A549 treated with dexamethasone at 1 μM for 4 hours (cell line): ENCODE measurements at places on chromosomes 1 and 21. TPM values are rescaled to one million over a fixed set of nuclear protein-coding genes. Genes with fewer than 3 reads are reported as not detected.

The ALDH4A1 gene
- 10.2 to 14.4 TPM (median 13.8 TPM) in 5 replicates for total RNA-seq

The CRTC2 gene
- 28.6 to 41.0 TPM (median 38.1 TPM) in 5 replicates for total RNA-seq

The MYOG gene
- total RNA-seq = not detected in 5 replicates

The RUNX3 gene
- total RNA-seq = 3.9 to 9.0 TPM (median 6.8 TPM) in 5 replicates

The TMEM69 gene
- 18.0 to 21.6 TPM (median 19.1 TPM) in 5 replicates for total RNA-seq

The C1QA gene
- not detected in 5 replicates for total RNA-seq

The S100A7A gene
- total RNA-seq = not detected in 5 replicates

The NFIA gene
- 6.5 to 13.1 TPM (median 12.2 TPM) in 5 replicates for total RNA-seq

The ARHGAP30 gene
- total RNA-seq = 0.06 to 0.15 TPM (median 0.14 TPM) in 5 replicates

The AADACL4 gene
- not detected in 5 replicates for total RNA-seq

The TTLL7 gene
- total RNA-seq = 2.1 to 3.8 TPM (median 3.6 TPM) in 5 replicates

The TMEM59 gene
- 104 to 119 TPM (median 111 TPM) in 5 replicates for total RNA-seq

The HSF2BP gene
- 1.6 to 2.2 TPM (median 1.8 TPM) in 5 replicates for total RNA-seq

The TCP10L gene
- 0.37 to 0.75 TPM (median 0.59 TPM) in 5 replicates for total RNA-seq

The HUNK gene
- total RNA-seq = 1.2 to 1.6 TPM (median 1.5 TPM) in 5 replicates

The C1orf116 gene
- total RNA-seq = 3.9 to 6.8 TPM (median 5.9 TPM) in 5 replicates

The CCDC185 gene
- 0.05 to 0.09 TPM (median 0.06 TPM) in 3 of 5 replicates, not detected in the others for total RNA-seq

The GJA9 gene
- 0.05 to 0.06 TPM (median 0.05 TPM) in 3 of 5 replicates, not detected in the others for total RNA-seq

The TGFB2 gene
- total RNA-seq = 8.7 to 12.3 TPM (median 10.6 TPM) in 5 replicates

The MSH4 gene
- total RNA-seq = 0.02 to 0.03 TPM in 2 of 5 replicates, not detected in the others

The C1orf94 gene
- 0.03 TPM in 1 of 5 replicates, not detected in the others for total RNA-seq

The DSTYK gene
- total RNA-seq = 6.8 to 9.7 TPM (median 8.5 TPM) in 5 replicates

The TPTE gene
- total RNA-seq = not detected in 5 replicates

The NR0B2 gene
- 0.09 to 0.11 TPM (median 0.10 TPM) in 3 of 5 replicates, not detected in the others for total RNA-seq

The KMO gene
- total RNA-seq = 0.55 to 1.2 TPM (median 1.1 TPM) in 5 replicates

The GJA5 gene
- 0.06 to 0.12 TPM in 2 of 5 replicates, not detected in the others for total RNA-seq

The SPATC1L gene
- total RNA-seq = 0.54 to 0.73 TPM (median 0.65 TPM) in 5 replicates

The ST6GALNAC3 gene
- total RNA-seq = 0.21 to 1.1 TPM (median 0.64 TPM) in 5 replicates

The LMX1A gene
- 0.05 TPM in 1 of 5 replicates, not detected in the others for total RNA-seq

The LY9 gene
- 0.07 to 0.16 TPM (median 0.12 TPM) in 4 of 5 replicates, not detected in the other for total RNA-seq

The SDC3 gene
- 8.2 to 13.4 TPM (median 12.6 TPM) in 5 replicates for total RNA-seq

The CELA2A gene
- total RNA-seq = not detected in 5 replicates

The MTARC2 gene
- total RNA-seq = 8.9 to 14.4 TPM (median 10.7 TPM) in 5 replicates

The ZNF691 gene
- total RNA-seq = 6.7 to 8.2 TPM (median 7.4 TPM) in 5 replicates

The ARL8A gene
- total RNA-seq = 44.8 to 60.7 TPM (median 52.4 TPM) in 5 replicates

The CACHD1 gene
- total RNA-seq = 1.3 to 1.6 TPM (median 1.5 TPM) in 5 replicates

The TTC3 gene
- total RNA-seq = 26.0 to 38.9 TPM (median 34.1 TPM) in 5 replicates

The LEFTY1 gene
- 0.61 to 2.0 TPM (median 1.3 TPM) in 5 replicates for total RNA-seq

The OR2M3 gene
- not detected in 5 replicates for total RNA-seq

The CR1L gene
- total RNA-seq = 0.18 TPM in 1 of 5 replicates, not detected in the others

The NBPF6 gene
- not detected in 5 replicates for total RNA-seq

The ITPKB gene
- 2.2 to 3.1 TPM (median 2.9 TPM) in 5 replicates for total RNA-seq

The NR5A2 gene
- 2.2 to 4.3 TPM (median 3.9 TPM) in 5 replicates for total RNA-seq

The SDF4 gene
- 92.5 to 135 TPM (median 132 TPM) in 5 replicates for total RNA-seq

The HAPLN2 gene
- 0.09 to 0.46 TPM (median 0.19 TPM) in 5 replicates for total RNA-seq

The TIAM1 gene
- total RNA-seq = 0.73 to 1.0 TPM (median 0.89 TPM) in 5 replicates

The CLCA4 gene
- not detected in 5 replicates for total RNA-seq

The FAM151A gene
- total RNA-seq = 0.14 to 0.43 TPM (median 0.29 TPM) in 5 replicates

The TRIM46 gene
- 1.8 to 2.9 TPM (median 2.5 TPM) in 5 replicates for total RNA-seq

The MEGF6 gene
- 3.8 to 10.8 TPM (median 7.4 TPM) in 5 replicates for total RNA-seq
